ENCODE measurements at places on chromosomes 1 and 21.

GRCh38 chr1:31954607-31955283 is 16.6 kb upstream of the PTP4A2 start:
- peak; percentile 93 for DNase-seq
- H3K4me3 ChIP-seq = no peak overlapping the region
- peak overlapping the region; percentile 9 for H3K27ac ChIP-seq

- H3K27ac ChIP-seq = no peak overlapping the region
- H3K4me3 ChIP-seq = no peak overlapping the region
- H3K4me1 ChIP-seq = no peaks in the 10 kb centered on the region
- no peaks in the 10 kb centered on the region for H3K36me3 ChIP-seq
- peak; percentile 52 for DNase-seq
- no peaks in the 10 kb centered on the region for H3K27me3 ChIP-seq
Observed at GRCh38 chr1:36731226-36732014, 248.7 kb upstream of the CSF3R start.

GRCh38 chr1:16605213-16605525 is 8.2 kb downstream of the NBPF1 start:
- H3K27ac ChIP-seq = no peak overlapping the region
- H3K4me3 ChIP-seq = no peak overlapping the region
- H3K36me3 ChIP-seq = no peaks in the 10 kb centered on the region
- H3K27me3 ChIP-seq = no peaks in the 10 kb centered on the region
- DNase-seq = no peak

DNA sequence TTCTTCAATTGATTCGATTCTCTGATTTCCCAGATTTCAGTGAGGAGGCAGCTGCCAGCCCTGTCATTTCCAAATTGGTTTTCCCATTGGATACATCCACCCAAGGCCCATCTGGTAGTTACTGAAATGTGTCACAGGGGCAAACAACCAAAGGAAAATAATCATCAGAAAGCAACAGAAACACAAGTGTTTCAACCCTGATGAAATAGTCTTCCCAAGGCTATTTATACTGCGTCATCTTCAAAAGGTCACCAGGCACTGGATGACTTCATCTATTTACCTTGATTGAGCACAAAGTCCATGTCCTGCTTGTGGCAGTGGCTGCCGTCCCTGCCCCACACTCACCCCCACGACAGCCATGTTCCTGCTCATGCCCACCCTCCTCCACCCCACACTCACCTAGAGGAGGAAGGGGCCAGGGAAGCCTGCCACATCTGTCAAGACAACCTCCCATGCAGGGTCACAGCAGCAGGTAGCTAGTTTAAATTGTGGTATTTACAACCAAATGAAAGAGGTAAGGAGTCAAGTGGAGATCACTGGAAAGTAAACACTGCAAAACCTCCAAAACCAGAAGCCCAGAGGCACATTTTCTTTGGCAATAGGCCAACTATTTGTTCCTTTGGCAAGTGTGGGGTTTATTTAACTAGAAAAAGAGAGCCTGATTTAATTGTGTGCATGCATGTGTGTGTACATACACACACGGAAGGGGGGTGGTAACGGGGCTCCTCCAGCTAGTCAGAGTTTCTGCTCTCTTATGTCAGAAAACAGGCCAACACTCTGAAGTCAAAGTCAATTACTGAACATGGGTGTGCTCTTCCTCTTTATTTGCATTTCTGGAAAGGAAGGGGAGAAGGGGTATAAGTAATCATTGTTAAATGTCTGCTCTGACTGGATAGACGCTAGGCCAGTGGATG is 49.5 kb upstream of the RAB4A start:
- no peaks in the 10 kb centered on the region for H3K36me3 ChIP-seq
- no peak for DNase-seq
- H3K4me3 ChIP-seq = no peak overlapping the region
- peaks cover 9% of the 10 kb centered on the region for H3K4me1 ChIP-seq
- H3K27me3 ChIP-seq = no peaks in the 10 kb centered on the region
- no peak overlapping the region for H3K27ac ChIP-seq

- H3K27me3 ChIP-seq = no peaks in the 10 kb centered on the region
- H3K4me3 ChIP-seq = no peak overlapping the region
- H3K27ac ChIP-seq = no peak overlapping the region
- no peaks in the 10 kb centered on the region for H3K36me3 ChIP-seq
Observed at GRCh38 chr1:235100194-235100772, 28.4 kb downstream of the TOMM20 start.

- no peaks in the 10 kb centered on the region for H3K27me3 ChIP-seq
- DNase-seq = no peak
Observed at GRCh38 chr1:43345120-43345519, 7.5 kb downstream of the MPL start.

DNA sequence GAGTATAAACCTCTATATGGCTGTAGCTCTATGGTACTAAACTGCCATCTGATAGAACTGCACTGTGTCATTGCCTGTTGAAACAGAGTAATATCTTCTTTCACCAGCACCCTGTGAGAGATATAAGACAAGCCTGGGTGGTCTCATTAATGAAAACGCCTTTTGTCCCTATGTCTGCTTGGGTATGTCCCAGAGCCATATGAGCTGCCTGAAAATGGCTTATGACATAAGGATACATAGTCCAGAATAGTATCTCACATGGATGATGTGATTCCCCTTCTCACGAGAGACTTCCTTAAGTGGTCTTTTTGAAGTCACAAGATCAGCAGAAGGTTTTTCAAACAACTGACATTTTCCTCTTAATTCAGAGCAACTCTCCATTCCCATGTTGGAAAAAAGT is 7.3 kb upstream of the TMCC2 start:
- H3K4me1 ChIP-seq = no peaks in the 10 kb centered on the region
- H3K4me3 ChIP-seq = no peak overlapping the region
- H3K27me3 ChIP-seq = no peaks in the 10 kb centered on the region
- H3K36me3 ChIP-seq = no peaks in the 10 kb centered on the region

DNA sequence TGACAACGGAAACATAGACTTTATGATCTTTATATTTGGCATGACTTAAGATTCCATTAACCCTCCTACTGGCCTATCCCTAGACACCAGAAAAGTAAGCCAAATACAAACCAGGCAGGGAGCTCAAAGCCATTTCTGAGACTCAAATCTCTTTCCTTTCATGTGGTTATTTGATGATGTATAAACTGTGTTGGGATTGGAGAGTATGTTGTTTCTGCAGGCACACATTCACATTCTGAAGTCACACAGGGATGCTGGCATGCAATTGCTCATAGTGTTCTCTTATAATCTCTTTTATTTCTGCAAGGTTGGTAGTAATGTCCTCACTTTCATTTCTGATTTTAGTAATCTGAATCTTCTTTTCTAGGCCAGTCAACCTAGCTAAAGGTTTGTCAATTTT is 5.8 kb downstream of the ZMYND12 start:
- H3K36me3 ChIP-seq = no peaks in the 10 kb centered on the region
- no peak for DNase-seq
- H3K27me3 ChIP-seq = no peaks in the 10 kb centered on the region
- no peak overlapping the region for H3K27ac ChIP-seq

DNA sequence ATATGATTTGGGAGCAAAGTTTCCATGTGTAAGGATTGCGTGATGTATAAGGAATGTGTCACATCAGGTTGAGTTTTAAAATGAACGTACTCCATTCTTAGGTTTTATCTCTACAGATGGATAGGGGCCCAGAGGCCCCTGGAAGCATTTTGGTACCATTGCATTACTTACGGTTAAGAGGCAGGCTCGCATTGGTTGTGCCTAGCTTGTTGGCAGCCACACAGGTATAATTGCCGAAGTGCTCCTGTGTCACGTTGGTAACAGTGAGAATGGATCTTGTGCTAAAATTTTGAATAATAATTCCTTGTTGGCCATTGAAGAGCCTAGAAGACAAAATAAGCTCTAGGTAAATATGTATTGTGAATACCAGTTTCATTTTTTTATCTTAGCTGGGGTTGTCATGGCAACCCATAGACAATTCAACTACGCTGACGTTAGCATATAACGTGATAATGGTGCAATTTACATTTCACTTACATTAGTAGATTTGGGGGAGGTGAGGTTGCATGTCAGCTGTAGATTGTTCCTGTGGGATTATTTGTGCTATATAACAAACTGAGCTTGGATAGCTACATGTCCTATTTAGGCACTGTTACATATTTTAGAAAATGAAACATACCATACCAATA is 511.9 kb upstream of the ZRANB2 start:
- no peaks in the 10 kb centered on the region for H3K36me3 ChIP-seq
- H3K27ac ChIP-seq = no peak overlapping the region
- no peak overlapping the region for H3K4me3 ChIP-seq
- no peak for DNase-seq

GRCh38 chr1:42777852-42778251 is 6.9 kb upstream of the TMEM269 start:
- peaks cover 6% of the 10 kb centered on the region for H3K36me3 ChIP-seq
- H3K4me1 ChIP-seq = no peaks in the 10 kb centered on the region
- H3K27me3 ChIP-seq = no peaks in the 10 kb centered on the region
- no peak for DNase-seq
- H3K4me3 ChIP-seq = no peak overlapping the region

GRCh38 chr1:119217309-119217828 is 76.9 kb upstream of the WARS2 start:
- no peaks in the 10 kb centered on the region for H3K4me1 ChIP-seq
- DNase-seq = no peak
- no peak overlapping the region for H3K27ac ChIP-seq
- H3K36me3 ChIP-seq = peaks cover 2% of the 10 kb centered on the region
- H3K4me3 ChIP-seq = no peak overlapping the region

DNA sequence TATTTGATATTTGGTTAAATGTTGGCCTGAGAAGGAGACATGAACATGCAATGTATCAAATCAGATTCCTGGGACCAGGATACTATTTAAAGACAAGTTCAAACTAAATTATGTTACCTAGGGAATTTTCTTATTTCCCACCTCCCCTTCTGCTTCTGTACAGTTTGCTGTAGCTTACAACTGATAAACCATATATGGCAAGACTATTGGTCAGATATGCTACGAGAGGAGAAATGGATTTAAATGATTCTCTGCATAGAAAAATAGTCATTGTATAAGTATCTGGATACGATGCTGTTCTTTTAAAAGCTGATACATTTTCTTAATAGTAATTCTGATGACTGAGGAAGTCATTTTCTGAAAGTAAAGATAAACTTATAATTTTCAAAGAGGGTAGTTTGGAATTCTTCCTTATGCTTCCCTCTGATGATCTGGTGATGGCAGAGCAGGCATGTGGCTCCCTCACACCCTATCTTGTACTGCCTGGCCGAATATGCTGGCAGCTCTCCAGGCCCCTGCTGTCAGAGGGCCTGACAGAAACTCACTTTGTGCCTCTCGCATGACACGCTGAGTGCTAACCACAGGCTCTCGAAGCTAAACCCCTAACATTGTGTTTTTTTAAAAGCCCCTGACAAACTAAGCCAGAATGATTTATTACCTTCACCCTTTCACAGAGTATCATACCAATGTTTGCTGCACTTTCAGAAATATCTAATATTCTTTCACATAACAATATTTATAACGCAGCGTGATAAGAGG is 19.4 kb downstream of the RRP15 start:
- no peaks in the 10 kb centered on the region for H3K4me1 ChIP-seq
- H3K36me3 ChIP-seq = no peaks in the 10 kb centered on the region
- H3K27ac ChIP-seq = no peak overlapping the region
- no peaks in the 10 kb centered on the region for H3K27me3 ChIP-seq
- DNase-seq = no peak

DNA sequence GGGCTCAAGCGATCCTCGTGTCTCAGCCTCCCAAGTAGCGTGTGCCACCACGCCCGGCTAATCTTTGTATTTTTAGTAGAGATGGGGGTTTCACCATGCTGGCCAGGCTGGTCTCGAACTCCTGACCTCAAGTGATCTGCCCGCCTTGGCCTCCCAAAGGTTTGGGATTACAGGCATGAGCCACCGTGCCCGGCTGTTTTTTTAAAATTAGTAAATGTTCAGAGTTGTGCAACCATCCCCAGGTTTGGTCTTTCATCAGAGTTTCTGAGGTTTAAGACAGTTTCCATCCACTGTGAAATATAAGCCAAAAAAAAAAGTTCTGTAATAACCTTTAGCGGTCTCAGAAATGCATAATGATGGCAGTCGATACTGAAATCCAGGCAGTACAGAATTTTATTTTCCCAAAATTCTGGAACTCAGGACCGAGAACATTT is 550 bp upstream of the SYT11 start:
- peak overlapping the region; percentile 22 for H3K4me3 ChIP-seq
- DNase-seq = no peak
- no peaks in the 10 kb centered on the region for H3K27me3 ChIP-seq
- H3K36me3 ChIP-seq = no peaks in the 10 kb centered on the region
- no peaks in the 10 kb centered on the region for H3K4me1 ChIP-seq

- no peak overlapping the region for H3K27ac ChIP-seq
- DNase-seq = no peak
- H3K4me1 ChIP-seq = peaks cover 4% of the 10 kb centered on the region
- no peaks in the 10 kb centered on the region for H3K27me3 ChIP-seq
Observed at GRCh38 chr1:21668951-21669257, 253 bp downstream of the RAP1GAP start.

GRCh38 chr1:15337656-15338402 is 71.9 kb upstream of the EFHD2 start:
- H3K4me3 ChIP-seq = no peak overlapping the region
- H3K4me1 ChIP-seq = no peaks in the 10 kb centered on the region
- H3K27me3 ChIP-seq = no peaks in the 10 kb centered on the region
- peak; percentile 76 for DNase-seq
- H3K36me3 ChIP-seq = no peaks in the 10 kb centered on the region

GRCh38 chr1:100794748-100795645 is 75.5 kb downstream of the VCAM1 start:
- H3K27me3 ChIP-seq = no peaks in the 10 kb centered on the region
- no peak overlapping the region for H3K27ac ChIP-seq
- DNase-seq = no peak
- no peak overlapping the region for H3K4me3 ChIP-seq
- no peaks in the 10 kb centered on the region for H3K4me1 ChIP-seq
- no peaks in the 10 kb centered on the region for H3K36me3 ChIP-seq

GRCh38 chr1:207364614-207365013 is 43.1 kb downstream of the CD55 start:
- no peaks in the 10 kb centered on the region for H3K27me3 ChIP-seq
- no peak overlapping the region for H3K27ac ChIP-seq
- DNase-seq = no peak
- no peak overlapping the region for H3K4me3 ChIP-seq
- H3K4me1 ChIP-seq = no peaks in the 10 kb centered on the region

DNA sequence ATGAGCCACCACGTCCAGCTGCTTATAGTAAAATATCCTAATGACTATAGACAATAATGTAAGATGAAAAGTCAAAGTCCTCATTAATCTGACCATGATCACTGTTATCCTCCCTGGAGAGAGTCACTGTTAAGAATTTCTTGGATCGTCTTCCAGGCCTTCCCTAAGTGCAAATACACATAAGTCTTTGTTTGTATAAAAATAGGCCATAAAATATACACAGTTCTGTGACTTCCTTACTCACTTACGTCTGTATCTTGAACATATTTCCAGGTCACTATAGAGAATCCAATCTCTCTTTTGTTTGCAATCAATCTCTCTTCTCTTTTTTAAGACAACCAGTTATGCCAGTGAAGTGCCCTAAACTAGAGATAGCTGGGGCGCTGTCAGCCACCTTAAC is 89.1 kb upstream of the LYST start:
- H3K36me3 ChIP-seq = peaks cover 2% of the 10 kb centered on the region
- H3K4me3 ChIP-seq = no peak overlapping the region
- no peaks in the 10 kb centered on the region for H3K27me3 ChIP-seq
- H3K4me1 ChIP-seq = no peaks in the 10 kb centered on the region
- no peak for DNase-seq

GRCh38 chr1:109193653-109194590 is 19.8 kb upstream of the SARS1 start:
- no peaks in the 10 kb centered on the region for H3K27me3 ChIP-seq
- H3K4me1 ChIP-seq = no peaks in the 10 kb centered on the region
- no peaks in the 10 kb centered on the region for H3K36me3 ChIP-seq
- no peak for DNase-seq
- no peak overlapping the region for H3K4me3 ChIP-seq

All from aorta (tissue), 5 donors.